ENCODE measurements at places on chromosomes 1 and 21. TPM values are rescaled to one million over a fixed set of nuclear protein-coding genes. Genes with fewer than 3 reads are reported as not detected.

DNA sequence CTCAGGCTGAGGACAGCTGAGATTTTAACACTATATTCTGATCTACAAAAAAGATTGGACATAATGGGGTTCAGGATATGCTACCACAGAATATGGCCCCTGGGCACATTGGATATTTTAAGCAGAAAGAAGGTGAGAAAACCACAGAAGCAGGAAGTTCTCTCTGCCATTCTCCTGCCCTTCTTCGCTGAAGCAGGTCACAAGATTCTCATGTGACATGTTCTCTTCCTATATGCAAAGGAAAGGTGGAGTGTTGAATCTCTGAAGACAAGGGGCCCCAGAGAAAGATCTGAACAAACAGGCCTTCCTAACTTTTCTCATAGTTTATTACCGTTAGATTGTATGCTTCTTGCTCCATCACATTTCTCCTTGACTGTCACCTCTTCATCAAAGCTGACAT lies 285.7 kb downstream of the S1PR1 start:
- DNase-seq = no peak

GRCh38 chr1:12600335-12600734 lies 17.7 kb downstream of the DHRS3 start:
- DNase-seq = no peak

DNA sequence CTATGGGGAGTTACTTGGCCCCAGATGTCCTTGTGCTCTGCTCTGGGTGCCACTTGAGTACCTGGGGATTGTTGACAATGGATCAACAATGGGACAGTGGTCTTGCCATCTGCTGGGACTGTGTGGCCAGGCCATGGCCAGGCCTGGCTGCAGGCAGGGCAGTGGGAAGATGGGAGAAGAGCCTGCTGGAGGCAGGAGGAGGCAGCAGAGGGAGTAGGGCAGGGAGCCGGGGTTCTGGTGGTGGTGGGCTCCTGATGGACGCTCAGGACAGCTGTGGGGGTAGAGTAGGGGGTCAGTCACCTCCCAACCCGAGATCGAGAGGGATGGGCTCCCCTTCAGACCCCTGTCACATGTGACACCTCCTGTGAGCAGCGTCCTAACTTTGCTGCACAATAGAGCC lies 81.0 kb downstream of the ARHGEF10L start:
- DNase-seq = no peak

STX12 gene
- total RNA-seq = 29.7 TPM

DNA sequence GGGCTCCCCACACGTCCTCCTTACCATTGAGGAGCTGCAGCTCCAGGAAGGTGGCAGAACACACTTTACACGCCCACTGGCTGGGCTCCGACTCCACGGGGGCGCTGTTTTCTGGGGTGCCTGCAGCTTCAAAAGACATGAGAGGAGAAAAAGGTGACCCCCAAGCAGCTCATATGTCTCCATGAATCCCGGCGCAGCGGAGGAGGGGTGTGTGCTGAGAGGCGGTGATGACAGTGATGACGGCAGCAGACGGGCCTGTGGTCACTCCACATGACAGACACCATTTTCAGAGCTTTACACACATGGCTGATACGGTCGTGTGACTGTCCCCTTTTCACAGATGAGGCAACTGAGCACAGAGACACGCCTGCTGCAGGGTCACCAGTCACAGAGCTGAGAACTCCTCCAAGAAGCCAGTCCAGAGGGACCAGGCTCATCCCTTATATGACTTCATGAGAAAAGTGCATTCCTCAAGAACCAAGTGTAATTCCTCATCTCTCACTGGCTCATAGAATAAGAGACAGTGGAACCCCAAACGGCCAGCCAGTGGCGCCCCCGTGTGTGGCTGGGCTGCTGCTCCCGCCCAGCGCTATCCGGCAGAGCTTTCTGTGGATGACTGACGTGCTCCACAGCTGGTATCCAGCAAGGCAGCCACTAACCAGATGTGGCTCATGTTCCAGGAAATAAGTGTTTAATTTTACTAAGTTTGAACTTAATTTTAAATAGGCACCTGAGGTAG lies 31.9 kb downstream of the PRDM15 start:
- no peak for DNase-seq

PROX1 gene
- total RNA-seq = not detected

TAGLN2 gene
- total RNA-seq = 215 TPM

AMY1B gene
- not detected for total RNA-seq

CALML6 gene
- 5.1 TPM for total RNA-seq
